ENCODE measurements at places on chromosomes 3 and 15.
A peak's percentile ranks its signal among the peaks of the same experiment; 100 is the strongest.

DNA sequence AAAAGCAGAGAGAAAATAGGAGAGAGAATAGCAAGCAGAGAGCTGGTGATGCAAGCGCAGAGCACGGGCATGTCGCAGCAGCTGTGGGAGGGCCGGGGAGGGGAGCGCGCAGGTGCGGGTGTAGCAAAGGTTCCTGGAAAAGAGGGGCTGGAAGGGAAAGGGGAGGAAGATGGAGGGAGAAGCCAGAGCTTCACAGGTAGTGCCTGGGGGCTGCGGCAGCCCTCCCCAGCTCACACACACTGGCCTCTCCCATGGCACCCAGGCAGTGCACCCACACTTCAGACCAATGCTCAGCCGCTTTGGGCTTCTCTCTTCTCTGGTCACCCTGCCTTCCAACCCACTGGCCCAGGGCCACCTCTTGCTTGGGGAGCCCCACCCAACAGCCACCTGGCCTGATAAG, 72.1 kb downstream of the ADAMTS7 start:
- no peak for DNase-seq

- DNase-seq: no peak
Measured at GRCh38 chr3:169954142-169954756, 12.4 kb upstream of the SEC62 start.

GRCh38 chr3:139764069-139764905, 86.5 kb upstream of the NMNAT3 start:
- peak; percentile 39 for DNase-seq

DNA sequence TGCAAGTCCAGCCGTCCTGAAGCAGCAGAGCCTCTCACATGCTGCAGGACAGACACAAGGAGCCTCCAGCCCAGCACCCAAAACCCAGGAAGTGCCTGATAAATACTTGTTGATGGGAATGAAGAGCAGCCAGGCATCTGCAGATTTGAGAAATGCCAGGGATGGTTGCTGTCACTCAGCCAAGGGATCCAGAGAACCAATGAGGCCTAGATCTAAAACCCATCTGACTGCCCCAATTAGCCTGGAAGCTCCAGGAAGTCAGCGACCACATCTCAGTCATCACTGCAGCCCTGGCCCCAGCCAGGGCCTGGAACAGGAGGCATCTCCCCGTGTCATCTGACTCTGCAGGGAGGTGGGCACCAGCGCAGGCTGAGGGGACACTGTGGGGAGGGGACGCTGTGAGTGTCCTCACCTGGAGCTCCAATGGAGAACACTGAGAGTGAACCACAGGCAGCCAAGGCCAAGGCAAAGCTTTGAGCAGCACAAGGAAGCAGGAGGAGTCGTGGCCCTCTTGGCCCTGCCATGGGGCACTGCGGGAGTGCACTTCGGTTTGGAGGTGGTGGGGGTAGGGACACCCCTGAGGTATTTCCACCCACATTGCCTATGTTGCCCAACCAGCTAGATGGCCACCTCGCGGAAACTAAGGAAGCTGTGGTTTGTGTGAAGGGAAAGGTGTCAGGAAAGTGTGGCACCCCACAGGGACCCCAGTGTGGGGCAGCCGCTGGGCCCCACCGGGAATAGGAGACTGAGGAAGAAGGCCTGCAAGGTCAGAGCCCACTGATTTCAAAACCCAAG, 229.5 kb downstream of the VPS13C start:
- DNase-seq: no peak

GRCh38 chr3:186099178-186099577, 9.7 kb downstream of the ETV5 start:
- peak; percentile 5 for DNase-seq

GRCh38 chr15:36691579-36692357, 112.3 kb downstream of the CDIN1 start:
- DNase-seq: no peak

DNA sequence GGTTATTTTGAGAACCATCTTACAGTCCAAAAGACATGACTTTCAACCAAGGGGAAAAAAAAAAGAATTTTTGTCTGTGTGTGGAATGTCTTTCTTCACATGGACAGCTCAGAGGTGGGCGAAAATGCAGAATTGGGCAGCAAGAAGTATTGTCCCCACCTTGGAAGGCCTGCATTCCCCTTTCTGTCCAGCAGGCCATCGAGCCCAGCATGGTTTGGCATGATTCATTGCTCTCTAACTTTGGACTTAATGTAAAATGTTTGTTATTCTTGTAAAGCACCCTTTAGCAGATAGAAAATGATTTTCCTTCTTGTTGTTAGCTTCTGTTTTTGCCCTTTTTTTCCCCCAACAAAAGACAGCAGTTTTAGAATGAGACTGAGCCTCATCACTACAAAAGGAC, 12.4 kb downstream of the MYO1E start:
- DNase-seq: no peak

- DNase-seq: no peak
Measured at GRCh38 chr3:165130708-165131107, 52.4 kb upstream of the SI start.

- no peak for DNase-seq
Measured at GRCh38 chr3:29697989-29698388, 417.1 kb downstream of the RBMS3 start.

DNA sequence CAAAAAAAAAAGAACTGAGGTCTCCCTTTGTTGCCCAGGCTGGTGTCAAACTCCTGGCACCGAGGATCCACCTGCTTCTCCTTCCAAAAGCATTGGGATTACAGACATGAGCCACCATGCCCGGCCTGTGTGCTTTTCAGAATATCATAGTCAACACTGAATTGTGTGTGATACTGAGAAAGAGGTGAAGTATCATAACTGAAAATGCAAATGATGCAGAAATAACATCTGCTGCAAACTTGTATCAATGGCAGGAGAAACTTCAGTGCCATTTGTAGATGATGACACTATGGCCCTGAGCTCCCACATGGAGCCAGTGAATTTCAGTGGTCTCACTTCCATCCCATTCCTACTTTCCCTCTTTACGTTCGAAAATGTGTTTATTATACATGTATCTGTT, 21.9 kb downstream of the IL12A start:
- DNase-seq: no peak

- DNase-seq: no peak
Measured at GRCh38 chr3:196287090-196287439, 461 bp downstream of the PCYT1A start.

DNA sequence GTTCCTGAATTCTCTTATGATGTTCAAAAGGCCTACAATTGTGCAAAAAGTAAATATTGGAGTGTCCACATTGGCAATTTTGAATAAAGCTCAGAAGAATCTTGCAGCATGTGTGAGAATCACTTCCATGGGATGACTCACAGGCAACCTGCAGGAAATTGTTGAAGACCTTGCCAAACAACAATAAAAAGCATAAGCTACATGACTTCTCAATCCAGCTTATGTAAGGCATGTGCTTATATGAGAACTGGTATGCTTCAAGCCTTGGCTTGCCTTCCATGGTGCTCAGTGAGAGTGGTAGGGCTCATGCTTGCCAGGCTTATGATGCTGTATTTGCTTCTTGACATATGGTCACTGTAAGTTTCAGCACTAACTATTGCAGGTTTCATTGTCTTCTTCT, 18.4 kb upstream of the BCHE start:
- DNase-seq: no peak

GRCh38 chr15:56817321-56818080, 84.2 kb upstream of the ZNF280D start:
- DNase-seq: no peak

GRCh38 chr3:127857333-127857732, 35.0 kb upstream of the MGLL start:
- no peak for DNase-seq

- no peak for DNase-seq
Measured at GRCh38 chr15:39508536-39508935, 72.3 kb upstream of the THBS1 start.

DNA sequence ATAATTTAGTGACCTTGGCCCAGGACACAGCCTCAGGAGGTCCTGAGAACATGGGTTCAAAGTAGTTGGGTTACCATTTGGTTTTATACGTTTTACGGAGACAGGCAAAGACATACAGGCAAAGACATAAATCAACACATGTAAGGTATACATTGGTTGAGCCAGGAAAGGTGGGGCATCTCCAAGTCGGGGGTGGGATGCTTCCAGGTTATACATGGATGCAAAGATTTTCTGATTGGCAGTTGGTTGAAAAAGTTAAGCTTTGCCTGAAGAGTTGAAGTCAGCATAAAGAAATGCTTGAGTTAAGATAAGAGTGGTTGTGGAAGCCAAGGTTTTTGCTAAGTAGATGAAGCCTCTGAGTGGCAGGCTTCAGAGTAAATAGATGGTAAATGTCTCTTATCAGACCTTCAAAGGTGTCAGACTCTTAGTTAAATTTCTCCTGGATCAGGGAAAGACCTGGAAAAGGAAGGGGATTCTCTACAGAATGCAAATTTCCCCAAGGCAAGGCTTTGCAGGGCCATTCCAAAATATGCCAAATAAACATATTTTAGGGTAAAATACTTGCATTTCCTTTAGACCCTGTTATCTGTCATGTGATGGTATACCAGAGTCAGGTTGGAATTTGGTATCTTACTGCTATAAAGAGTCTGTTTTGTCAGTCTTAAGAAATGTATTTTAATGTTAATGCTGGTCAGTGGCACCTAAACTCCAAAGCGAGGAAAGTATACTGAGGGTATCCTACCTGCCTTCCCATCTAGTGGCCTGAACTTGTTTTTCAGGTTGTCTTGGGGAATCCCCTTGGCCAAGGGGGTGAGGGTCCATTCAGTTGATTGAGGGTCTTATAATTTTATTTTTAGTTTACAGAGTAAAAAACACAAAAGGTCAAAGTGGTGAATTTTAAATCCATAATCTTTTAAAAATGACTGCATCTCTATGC, 8.2 kb upstream of the PDHB start:
- DNase-seq: no peak

- peak; percentile 71 for DNase-seq
Measured at GRCh38 chr15:74262625-74263024, 26.5 kb downstream of the CCDC33 start.

DNA sequence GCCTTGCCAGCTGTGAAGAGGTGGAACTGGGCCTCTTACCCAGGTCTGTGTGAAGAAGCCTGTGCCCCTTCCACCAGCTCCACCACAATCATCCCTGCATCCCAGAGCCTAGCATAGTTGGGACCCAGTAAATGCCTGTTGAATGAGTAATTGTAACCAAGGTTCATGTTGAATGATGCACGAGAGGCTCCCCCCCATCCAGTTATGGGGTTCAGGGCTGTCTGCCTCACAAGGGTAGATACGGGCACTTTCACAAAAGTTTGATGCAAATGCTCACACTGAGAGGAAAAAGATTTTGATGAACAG, 29.5 kb upstream of the TSEN2 start:
- DNase-seq: no peak

DNA sequence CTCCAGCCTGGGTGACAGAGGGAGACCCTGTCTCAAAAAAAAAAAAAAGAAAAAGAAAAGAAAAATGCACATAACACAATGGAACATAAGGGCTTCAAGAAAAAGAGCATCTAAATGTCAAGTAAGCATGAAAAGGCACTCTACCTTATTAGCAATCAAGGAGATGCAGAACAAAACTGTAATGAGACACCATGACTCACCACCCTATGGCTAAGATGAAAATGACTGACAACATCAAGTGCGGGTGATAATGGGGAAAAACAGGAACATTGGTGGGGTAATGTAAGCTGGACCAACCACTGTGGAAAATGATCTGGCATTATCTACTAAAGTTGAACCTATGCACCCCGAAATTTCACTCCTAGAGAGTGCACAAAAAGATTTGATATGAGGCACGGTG, 19.6 kb upstream of the NSMCE3 start:
- no peak for DNase-seq

- DNase-seq: no peak
Measured at GRCh38 chr3:138197058-138197457, 10.0 kb downstream of the ARMC8 start.

GRCh38 chr3:195200010-195200822, 70.7 kb downstream of the XXYLT1 start:
- DNase-seq: no peak

- DNase-seq: no peak
Measured at GRCh38 chr3:101091489-101091888, 98.3 kb upstream of the ABI3BP start.

DNA sequence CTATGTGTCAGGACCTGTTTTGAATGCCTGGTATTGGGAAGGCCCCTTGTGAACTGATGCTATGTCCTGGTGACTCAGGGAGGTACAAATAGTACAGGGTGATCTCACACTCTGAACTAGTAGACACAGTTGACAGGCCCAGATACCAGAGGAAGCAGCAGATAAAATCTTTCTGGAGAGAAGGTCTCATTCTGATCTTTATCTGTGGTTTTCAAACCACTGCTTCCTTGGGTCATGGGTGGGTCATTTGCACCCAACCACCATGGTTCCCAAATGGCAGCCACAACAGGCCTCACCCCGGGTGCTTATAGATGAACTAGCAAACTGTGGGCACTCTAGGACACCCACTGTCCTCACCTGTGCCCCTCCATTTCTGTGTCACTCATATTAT, 43.4 kb downstream of the PXYLP1 start:
- no peak for DNase-seq

DNA sequence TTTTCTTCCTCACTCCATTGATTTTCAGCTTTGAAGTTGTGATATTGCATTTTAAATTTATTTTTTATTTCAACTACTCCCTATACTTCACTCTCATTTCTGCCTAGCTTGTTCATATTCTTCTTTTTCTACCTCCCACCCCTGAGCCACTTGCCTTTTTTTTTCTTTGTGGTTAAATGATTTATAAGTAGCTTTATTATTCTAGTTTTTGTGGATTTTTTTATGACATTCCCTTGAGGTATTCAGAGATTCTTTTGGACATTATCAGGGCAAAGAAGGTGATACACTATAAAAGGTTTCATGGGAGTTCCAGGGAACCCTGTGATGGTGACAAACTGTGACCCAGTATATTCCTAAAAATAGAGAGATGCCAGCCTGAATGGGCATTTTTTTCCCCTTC, 3.3 kb downstream of the C15orf61 start:
- no peak for DNase-seq

- peak; percentile 51 for DNase-seq
Measured at GRCh38 chr3:37492977-37493471, 318.6 kb upstream of the LRRFIP2 start.

DNA sequence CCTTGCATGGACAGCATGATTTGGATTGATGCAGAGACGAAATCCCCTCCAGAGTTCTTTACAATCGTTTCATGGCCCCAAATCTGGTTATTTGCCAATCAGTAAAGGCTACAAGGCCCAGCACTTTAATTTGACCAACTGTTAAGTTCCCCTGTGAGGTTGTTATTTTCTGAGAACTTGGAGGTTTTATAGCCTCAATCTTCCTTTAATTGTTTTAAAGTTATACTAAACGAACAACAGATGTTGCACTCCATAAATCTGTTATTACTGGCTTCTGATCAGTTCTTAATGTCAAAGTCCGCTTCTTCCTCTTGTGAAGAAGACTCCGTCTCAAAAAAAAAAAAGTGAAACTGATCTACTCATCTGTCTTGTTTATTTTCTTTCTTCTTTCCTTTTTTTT, 30.8 kb downstream of the LARP6 start:
- no peak for DNase-seq

DNA sequence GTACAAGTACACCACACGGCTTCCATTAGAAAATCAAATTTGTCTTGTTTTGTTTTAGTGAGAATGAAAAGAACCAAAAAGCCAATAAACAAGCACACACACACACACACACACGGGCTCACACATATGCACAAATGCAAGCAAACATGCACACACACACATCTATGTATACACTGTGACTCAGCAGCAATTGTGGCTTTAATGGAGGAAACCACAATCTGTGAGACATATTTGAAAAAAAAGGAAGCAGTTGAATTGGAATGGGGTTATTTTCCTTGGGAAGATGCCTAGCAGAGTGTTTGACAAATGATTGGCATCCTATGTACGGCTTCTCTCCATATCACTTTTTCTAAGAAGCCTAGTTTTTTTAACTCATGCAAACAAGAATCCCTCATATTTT, 201.1 kb upstream of the ARRDC4 start:
- DNase-seq: no peak

GRCh38 chr15:81189583-81190283, 6.9 kb upstream of the IL16 start:
- no peak for DNase-seq

Measured in DMS79 (cell line).